ENCODE measurements at places on chromosomes 11 and 22. TPM values are rescaled to one million over a fixed set of nuclear protein-coding genes. Genes with fewer than 3 reads are reported as not detected.

Gene OR52E1
- total RNA-seq: not detected

Gene RFPL3
- not detected for total RNA-seq

Gene TRIM51
- total RNA-seq: not detected

Gene H19
- 13.2 TPM for total RNA-seq

Gene CST6
- not detected for total RNA-seq

Gene MUC5AC
- total RNA-seq: 3.8 TPM

Gene LAMTOR1
- total RNA-seq: 121 TPM

Gene CRYAB
- total RNA-seq: 4.6 TPM

Gene OR51I1
- not detected for total RNA-seq

Gene OR5AN1
- not detected for total RNA-seq

Gene NLRP10
- total RNA-seq: 0.02 TPM
